ENCODE measurements at places on chromosomes 3 and 15.
A peak's percentile ranks its signal among the peaks of the same experiment; 100 is the strongest.

DNA sequence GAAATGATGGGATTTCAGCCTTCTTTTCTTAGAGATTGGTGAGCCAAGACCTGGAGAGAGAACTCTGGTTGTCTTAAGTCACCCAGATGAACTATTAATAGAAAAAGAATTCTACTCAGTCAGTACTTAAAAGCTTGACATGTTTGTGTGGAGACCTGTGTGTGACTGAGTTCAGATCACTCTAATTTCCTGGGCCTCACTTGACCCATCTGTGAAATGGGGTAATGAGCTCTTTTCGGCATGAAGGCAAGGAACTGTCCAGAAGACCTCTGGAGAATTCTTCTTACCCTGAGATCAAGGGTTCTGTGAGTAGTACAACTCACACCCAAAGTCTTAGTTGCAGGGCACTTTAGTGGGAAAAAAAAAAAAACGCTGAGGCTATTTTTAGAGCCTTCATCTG is 92.9 kb downstream of the LPP start:
- DNase-seq: no peak
- H3K27ac ChIP-seq: peak overlapping the region; percentile 58
- peaks cover 7% of the 10 kb centered on the region for H3K4me1 ChIP-seq

DNA sequence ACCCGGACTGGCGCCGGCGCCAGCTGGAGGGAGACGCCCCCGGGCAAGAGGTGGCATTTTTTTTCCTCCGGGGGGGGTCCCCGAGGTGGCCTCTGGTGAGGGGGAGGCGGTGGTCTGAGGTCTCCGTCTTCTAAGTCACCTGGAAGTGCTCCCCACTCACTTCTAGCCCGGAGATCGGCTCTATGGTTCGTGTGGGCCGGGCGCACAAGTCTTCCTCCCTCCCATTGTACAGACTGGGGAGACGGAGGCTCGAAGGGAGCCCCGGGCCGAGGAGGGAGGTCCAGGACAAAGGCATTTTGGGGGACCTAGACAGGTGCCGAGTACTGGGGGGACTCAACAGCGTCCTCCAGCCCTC is 4.4 kb downstream of the GATA2 start:
- peaks cover 74% of the 10 kb centered on the region for H3K27me3 ChIP-seq
- H3K27ac ChIP-seq: peak overlapping the region; percentile 22
- H3K4me1 ChIP-seq: peaks cover 45% of the 10 kb centered on the region
- no peaks in the 10 kb centered on the region for H3K36me3 ChIP-seq
- H3K4me3 ChIP-seq: peak overlapping the region; percentile 71
- DNase-seq: no peak

GRCh38 chr3:194326192-194326967 is 24.7 kb downstream of the CPN2 start:
- H3K36me3 ChIP-seq: no peaks in the 10 kb centered on the region
- no peaks in the 10 kb centered on the region for H3K27me3 ChIP-seq
- no peak overlapping the region for H3K4me3 ChIP-seq
- H3K4me1 ChIP-seq: no peaks in the 10 kb centered on the region

DNA sequence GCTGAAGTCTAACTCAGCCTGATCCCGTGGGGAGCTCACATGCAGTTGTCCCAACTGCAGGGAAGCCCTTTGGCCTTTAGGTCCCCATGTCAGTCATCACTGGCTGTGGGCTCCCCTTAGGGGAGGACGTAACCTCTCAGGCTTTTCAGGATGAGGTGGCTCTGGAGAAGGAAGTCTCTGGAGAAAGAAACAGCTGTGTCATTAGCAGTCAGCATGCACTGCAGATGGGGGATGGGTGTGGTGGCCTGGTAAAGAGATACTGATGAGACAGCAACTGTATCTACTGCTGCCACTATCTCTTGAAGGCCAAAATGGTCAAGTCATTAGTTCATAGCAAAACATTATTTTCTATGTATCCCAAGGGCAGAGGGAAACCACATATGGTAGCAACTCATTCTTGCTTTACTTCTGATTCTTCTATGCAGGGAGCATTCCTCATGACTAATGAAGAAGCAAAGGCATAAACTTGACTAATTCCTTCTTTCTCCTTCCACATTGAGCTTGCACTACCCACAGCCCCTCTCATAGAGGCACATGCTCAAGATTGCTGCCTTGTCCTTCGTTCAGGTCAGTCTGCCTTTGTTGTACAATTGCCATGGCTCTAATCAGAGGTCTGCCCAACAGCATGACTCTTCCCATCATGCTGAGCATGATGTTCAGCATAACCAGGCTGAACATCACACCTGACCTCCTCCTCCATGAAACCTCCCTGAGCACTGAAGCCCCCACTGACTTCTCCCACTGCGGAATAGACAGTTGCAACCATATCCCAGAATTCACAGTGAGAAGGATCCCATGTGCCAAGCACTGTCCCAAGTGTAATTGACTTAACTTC is 47.8 kb upstream of the TMEM158 start:
- H3K27ac ChIP-seq: no peak overlapping the region
- no peak overlapping the region for H3K4me3 ChIP-seq
- H3K36me3 ChIP-seq: no peaks in the 10 kb centered on the region
- H3K4me1 ChIP-seq: no peaks in the 10 kb centered on the region
- no peak for DNase-seq

DNA sequence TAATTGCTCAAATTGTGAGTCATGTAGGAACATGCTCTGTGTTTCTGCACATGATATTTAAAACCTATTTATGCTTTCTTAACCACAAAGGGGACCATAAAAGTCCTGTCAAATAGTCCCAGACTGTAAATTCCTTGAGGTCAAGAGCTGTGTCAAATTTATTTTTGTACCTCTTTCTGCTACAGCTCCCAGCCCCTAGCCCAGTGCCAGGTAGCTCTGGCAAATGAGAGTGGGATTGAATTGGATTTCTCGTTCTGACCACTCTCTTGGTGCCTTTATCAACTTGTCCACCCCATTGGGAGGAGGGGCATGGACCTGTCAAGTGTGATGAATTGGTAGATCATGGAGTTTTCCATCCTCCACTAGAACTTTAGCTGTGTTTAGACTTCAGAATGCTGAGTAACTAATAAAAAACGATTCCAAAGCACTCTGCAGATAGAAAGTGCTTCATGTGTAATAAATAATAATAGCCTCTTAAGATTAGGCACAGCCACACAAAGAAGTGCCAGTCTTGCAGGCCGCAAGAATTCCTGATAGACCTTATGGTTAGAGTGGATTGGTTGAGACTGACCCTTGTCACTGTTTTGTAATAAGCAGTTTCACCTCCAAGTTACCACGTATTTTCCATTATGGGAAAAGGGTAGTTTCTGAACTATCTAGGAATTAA is 120.4 kb downstream of the LPP start:
- H3K4me1 ChIP-seq: peaks cover 69% of the 10 kb centered on the region
- no peaks in the 10 kb centered on the region for H3K36me3 ChIP-seq
- no peak overlapping the region for H3K4me3 ChIP-seq
- DNase-seq: no peak

- peak overlapping the region; percentile 84 for H3K27ac ChIP-seq
- H3K36me3 ChIP-seq: no peaks in the 10 kb centered on the region
- H3K27me3 ChIP-seq: no peaks in the 10 kb centered on the region
- no peak overlapping the region for H3K4me3 ChIP-seq
Measured at GRCh38 chr15:58330741-58331559, 100.8 kb upstream of the LIPC start.

- H3K27me3 ChIP-seq: no peaks in the 10 kb centered on the region
- H3K27ac ChIP-seq: no peak overlapping the region
- peaks cover 22% of the 10 kb centered on the region for H3K4me1 ChIP-seq
- no peak overlapping the region for H3K4me3 ChIP-seq
- H3K36me3 ChIP-seq: no peaks in the 10 kb centered on the region
Measured at GRCh38 chr3:51338632-51339031, 46.5 kb upstream of the MANF start.

- no peak overlapping the region for H3K4me3 ChIP-seq
- H3K27me3 ChIP-seq: no peaks in the 10 kb centered on the region
- H3K27ac ChIP-seq: no peak overlapping the region
- H3K36me3 ChIP-seq: peaks cover 17% of the 10 kb centered on the region
- no peak for DNase-seq
Measured at GRCh38 chr3:182957676-182958266, 22.6 kb downstream of the DCUN1D1 start.

Measured in ascending aorta (tissue), 2 donors.